Esophagus muscularis mucosa (tissue), 4 donors: ENCODE measurements at places on chromosomes 5 and 9. TPM values are rescaled to one million over a fixed set of nuclear protein-coding genes. Genes with fewer than 3 reads are reported as not detected.

The CDC25C gene
- not detected for total RNA-seq

DNA sequence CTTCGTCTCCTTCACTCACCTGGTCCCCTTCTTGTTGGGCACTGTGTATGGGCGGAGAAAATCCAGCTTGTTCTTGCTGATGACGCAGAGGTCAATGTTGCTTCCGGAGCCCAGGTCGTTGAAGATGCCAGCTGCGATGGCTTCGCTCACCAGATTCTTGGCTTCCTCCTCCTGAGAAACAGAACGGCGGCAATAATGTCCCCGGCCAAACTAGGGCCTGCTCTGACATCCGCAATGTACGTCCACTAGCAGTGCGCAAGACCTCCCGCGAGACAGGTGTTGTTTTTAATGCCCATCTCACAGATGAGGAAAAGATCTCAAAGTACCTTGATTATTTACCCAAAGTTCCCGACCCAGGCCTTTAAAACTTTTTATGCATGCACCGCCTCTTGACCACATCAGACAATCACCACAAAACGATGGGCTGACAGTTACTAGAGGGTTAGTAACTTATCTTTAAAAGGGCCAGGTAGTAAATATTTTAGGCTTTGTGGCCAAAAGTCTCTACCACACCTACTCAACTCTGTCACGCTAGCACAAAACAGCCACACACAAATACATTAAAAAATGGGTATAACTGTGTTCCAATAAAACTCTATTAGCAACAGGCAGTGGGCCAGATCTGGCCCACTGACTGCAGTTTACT lies 58.4 kb downstream of the PSMB7 start:
- no peak overlapping the region for H3K27ac ChIP-seq
- DNase-seq: no peak
- H3K27me3 ChIP-seq: no peaks in the 10 kb centered on the region
- peaks cover 38% of the 10 kb centered on the region for H3K4me1 ChIP-seq
- no peak overlapping the region for H3K4me3 ChIP-seq
- peaks cover 42% of the 10 kb centered on the region for H3K36me3 ChIP-seq

The OCLN gene
- 4.2 TPM for total RNA-seq

GRCh38 chr5:61348447-61348846 lies 16.4 kb downstream of the ZSWIM6 start:
- H3K27me3 ChIP-seq: no peaks in the 10 kb centered on the region
- H3K4me1 ChIP-seq: peaks cover 75% of the 10 kb centered on the region
- H3K4me3 ChIP-seq: no peak overlapping the region
- DNase-seq: no peak

The INSYN2B gene
- total RNA-seq: not detected

- H3K36me3 ChIP-seq: no peaks in the 10 kb centered on the region
- H3K4me1 ChIP-seq: peaks cover 12% of the 10 kb centered on the region
- H3K27me3 ChIP-seq: no peaks in the 10 kb centered on the region
- no peak for DNase-seq
- no peak overlapping the region for H3K4me3 ChIP-seq
Observed at GRCh38 chr9:33082128-33082527, 5.7 kb upstream of the SMU1 start.

GRCh38 chr5:150694612-150695011 lies 6.2 kb downstream of the RBM22 start:
- peaks cover 13% of the 10 kb centered on the region for H3K4me1 ChIP-seq
- DNase-seq: no peak
- H3K27ac ChIP-seq: no peak overlapping the region
- no peak overlapping the region for H3K4me3 ChIP-seq
- no peaks in the 10 kb centered on the region for H3K27me3 ChIP-seq
- peaks cover 85% of the 10 kb centered on the region for H3K36me3 ChIP-seq

GRCh38 chr5:2094616-2094995 lies 211.9 kb upstream of the IRX4 start:
- DNase-seq: peak; percentile 90
- H3K27ac ChIP-seq: peak overlapping the region; percentile 72
- H3K4me3 ChIP-seq: no peak overlapping the region

GRCh38 chr9:27369591-27369990 lies 72.6 kb upstream of the EQTN start:
- no peak overlapping the region for H3K27ac ChIP-seq
- peaks cover 27% of the 10 kb centered on the region for H3K4me1 ChIP-seq
- no peaks in the 10 kb centered on the region for H3K27me3 ChIP-seq
- no peaks in the 10 kb centered on the region for H3K36me3 ChIP-seq
- no peak for DNase-seq

The SMIM33 gene
- not detected for total RNA-seq

The BARHL1 gene
- total RNA-seq: not detected

- no peaks in the 10 kb centered on the region for H3K27me3 ChIP-seq
- DNase-seq: no peak
- no peak overlapping the region for H3K4me3 ChIP-seq
- H3K36me3 ChIP-seq: peaks cover 28% of the 10 kb centered on the region
Observed at GRCh38 chr5:126443374-126443851, 20.2 kb downstream of the GRAMD2B start.

- no peak for DNase-seq
- peaks cover 15% of the 10 kb centered on the region for H3K4me1 ChIP-seq
- H3K27ac ChIP-seq: no peak overlapping the region
- H3K27me3 ChIP-seq: no peaks in the 10 kb centered on the region
- H3K36me3 ChIP-seq: peaks cover 5% of the 10 kb centered on the region
- H3K4me3 ChIP-seq: no peak overlapping the region
Observed at GRCh38 chr9:134165357-134166315, 1.3 kb upstream of the RNU6ATAC start.

DNA sequence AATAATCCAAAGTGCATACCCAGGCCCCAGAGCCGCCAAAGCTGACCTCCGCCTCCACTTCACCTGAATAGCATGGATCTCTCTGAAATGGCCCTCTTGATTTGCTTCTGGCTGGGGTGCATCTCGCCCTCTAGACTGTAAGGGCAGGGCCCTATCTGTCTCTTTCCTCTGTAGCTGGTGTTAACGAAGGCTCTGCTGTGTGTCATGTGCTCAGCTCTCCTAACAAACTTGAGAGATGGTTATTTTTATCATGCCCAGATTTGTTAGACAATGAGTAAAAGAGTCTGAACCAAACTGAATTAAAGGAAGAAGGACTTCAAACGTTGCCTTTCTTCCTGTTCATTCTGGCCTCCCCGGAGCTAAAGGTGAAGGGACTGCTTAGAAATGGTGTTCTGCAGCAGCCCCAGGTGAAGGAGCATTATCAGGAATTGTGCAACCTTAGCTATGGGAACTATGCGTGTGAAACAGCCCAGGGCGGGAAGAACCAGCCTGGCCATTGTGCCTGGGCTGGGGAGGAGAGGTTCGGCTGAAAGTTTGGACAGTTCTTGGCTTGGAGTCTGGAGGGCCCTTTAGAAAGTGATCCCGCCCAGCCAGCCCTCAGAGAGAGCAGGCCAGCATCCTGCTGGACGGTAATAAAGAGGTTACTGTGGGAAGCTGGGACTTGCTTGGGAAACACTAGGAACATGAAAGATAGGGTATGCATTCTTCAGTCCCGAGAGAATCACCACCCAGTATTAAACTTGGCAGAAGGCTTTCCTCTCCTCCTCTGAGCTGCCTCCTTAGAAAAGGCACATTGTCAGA lies 73.5 kb downstream of the WWC1 start:
- H3K4me1 ChIP-seq: no peaks in the 10 kb centered on the region
- H3K4me3 ChIP-seq: no peak overlapping the region
- no peak for DNase-seq

GRCh38 chr5:58504766-58505165 lies 13.5 kb downstream of the GAPT start:
- DNase-seq: no peak
- H3K36me3 ChIP-seq: no peaks in the 10 kb centered on the region
- H3K4me1 ChIP-seq: no peaks in the 10 kb centered on the region
- no peaks in the 10 kb centered on the region for H3K27me3 ChIP-seq
- no peak overlapping the region for H3K4me3 ChIP-seq

DNA sequence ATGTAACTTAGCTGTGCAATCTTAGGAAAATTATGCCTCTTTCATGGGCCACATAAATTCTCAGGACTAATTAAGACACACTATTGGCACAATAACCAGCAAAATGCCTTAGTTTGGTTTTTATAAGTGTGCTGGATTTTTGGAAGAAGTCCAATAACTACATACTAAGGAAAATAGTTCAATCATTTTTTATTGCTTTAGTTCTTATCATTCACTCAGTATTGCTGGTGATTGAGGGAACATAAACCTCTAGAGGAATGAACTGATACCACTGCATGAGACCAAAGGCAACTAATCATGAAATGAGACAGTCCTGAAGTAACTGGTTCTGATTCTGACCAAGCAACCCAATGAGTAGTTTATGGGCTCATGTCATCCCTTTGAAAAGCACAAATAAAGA lies 571.5 kb downstream of the PDE4D start:
- DNase-seq: no peak

The SLC6A19 gene
- not detected for total RNA-seq

DNA sequence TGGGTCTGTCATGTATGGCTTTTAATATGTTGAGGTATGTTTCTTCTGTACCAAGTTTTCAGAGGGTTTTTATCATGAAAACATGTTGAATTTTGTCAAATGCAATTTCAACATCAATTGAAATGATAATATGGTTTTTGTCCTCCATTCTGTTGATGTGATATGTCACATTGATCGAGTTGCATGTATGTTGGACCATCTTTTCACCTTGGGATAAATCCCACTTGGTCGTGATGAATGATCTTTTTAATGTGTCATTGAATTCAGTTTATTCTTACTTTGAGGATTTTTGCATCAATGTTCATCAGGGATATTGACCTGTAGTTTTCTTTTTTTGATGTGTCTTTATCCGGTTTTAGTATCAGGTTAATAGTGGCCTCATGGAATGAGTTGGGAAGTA lies 288.5 kb downstream of the PJA2 start:
- DNase-seq: no peak
- H3K27ac ChIP-seq: no peak overlapping the region
- H3K36me3 ChIP-seq: no peaks in the 10 kb centered on the region
- no peak overlapping the region for H3K4me3 ChIP-seq

- peaks cover 88% of the 10 kb centered on the region for H3K4me1 ChIP-seq
- H3K27ac ChIP-seq: peak overlapping the region; percentile 19
- H3K4me3 ChIP-seq: no peak overlapping the region
- H3K27me3 ChIP-seq: no peaks in the 10 kb centered on the region
- no peaks in the 10 kb centered on the region for H3K36me3 ChIP-seq
Observed at GRCh38 chr9:16519001-16519400, 351.5 kb downstream of the BNC2 start.

GRCh38 chr9:134357631-134358025 lies 31.4 kb downstream of the RXRA start:
- H3K4me1 ChIP-seq: peaks cover 95% of the 10 kb centered on the region
- no peak overlapping the region for H3K4me3 ChIP-seq

GRCh38 chr9:35406183-35406959 lies 83.5 kb upstream of the RUSC2 start:
- no peak overlapping the region for H3K4me3 ChIP-seq
- DNase-seq: no peak
- H3K27me3 ChIP-seq: no peaks in the 10 kb centered on the region
- peaks cover 37% of the 10 kb centered on the region for H3K36me3 ChIP-seq
- H3K4me1 ChIP-seq: peaks cover 9% of the 10 kb centered on the region
- no peak overlapping the region for H3K27ac ChIP-seq

DNA sequence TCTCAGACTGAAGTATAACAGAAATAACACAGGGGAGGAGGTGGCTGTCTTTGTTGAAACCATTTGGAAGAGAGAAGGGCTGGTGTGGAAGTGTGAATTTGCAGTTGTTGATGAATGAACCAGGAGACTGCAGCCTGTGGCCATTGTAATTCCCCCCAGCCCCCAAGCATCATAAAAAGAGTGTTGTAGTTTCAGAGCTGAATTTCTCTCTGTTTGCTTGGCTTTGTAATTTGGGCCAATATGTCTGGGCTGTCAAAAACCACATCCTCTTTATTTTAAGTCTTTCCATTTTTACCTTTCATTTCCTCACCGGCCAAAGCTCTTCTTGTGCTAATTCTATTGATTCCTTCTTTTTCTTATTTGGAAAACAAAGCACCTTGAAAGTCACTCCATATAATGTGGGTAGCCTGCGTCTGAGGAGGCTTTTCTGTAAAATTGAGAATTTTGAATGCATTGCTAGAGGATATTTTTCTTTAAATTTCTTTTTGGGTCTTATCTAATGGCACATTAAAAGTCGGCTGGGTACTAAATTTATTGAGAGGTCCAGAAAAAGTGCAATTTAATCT lies 383.3 kb downstream of the OSTF1 start:
- no peak overlapping the region for H3K27ac ChIP-seq
- H3K4me1 ChIP-seq: no peaks in the 10 kb centered on the region
- no peaks in the 10 kb centered on the region for H3K27me3 ChIP-seq
- no peak for DNase-seq
- no peaks in the 10 kb centered on the region for H3K36me3 ChIP-seq

The MZB1 gene
- not detected for total RNA-seq

The GLRA1 gene
- total RNA-seq: not detected

- H3K27ac ChIP-seq: no peak overlapping the region
- no peak for DNase-seq
- H3K27me3 ChIP-seq: no peaks in the 10 kb centered on the region
- H3K36me3 ChIP-seq: peaks cover 48% of the 10 kb centered on the region
- H3K4me3 ChIP-seq: no peak overlapping the region
Observed at GRCh38 chr9:120447959-120448500, 131.9 kb downstream of the CDK5RAP2 start.

DNA sequence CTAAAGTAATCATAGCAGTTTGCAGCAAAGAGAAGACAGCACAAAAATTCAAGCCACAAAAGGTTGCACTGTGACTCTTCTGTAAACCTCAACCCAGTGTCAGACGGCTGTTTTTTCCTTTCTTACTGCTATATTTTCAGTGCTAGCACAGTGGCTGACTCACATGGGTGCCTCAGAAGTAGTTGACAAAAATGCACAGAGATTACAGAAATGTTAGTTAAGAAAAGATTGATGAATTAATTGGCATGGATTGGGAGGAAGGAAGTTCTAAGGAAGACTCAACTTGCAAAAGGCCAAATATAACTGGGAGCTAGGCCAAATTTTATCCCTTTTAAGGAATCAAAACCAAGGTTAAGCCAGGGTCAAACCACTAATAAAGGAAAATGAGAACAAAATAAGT lies 43.7 kb upstream of the ITGA1 start:
- peaks cover 34% of the 10 kb centered on the region for H3K4me1 ChIP-seq
- H3K4me3 ChIP-seq: no peak overlapping the region
- H3K36me3 ChIP-seq: no peaks in the 10 kb centered on the region
- no peaks in the 10 kb centered on the region for H3K27me3 ChIP-seq
- DNase-seq: no peak
- H3K27ac ChIP-seq: no peak overlapping the region

DNA sequence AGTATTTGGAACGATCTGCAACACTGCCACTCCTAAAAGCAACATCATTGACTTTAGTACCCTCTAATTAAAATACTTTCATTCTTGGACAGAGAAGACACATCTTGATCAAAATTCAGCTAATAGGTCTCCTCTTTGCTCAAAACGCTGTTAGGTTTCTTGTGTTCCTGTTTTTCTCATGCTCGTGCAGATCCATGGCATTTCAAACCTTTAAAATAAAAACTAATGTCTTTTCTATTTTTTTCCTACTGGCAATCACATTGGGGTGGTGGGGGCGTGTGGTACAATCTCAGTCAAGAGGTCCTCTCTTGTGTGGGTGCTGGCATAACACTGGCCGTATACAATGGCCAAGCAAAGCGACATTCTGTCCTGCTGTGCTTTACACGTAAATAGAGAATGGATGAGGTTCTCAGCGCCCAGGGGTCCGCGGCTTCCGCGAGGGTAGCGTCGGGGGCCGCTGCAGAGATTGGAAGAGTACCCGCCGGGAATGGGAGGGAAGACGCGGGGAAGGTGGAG lies 315 bp upstream of the GPR150 start:
- peaks cover 6% of the 10 kb centered on the region for H3K27me3 ChIP-seq
- DNase-seq: no peak
- peak overlapping the region; percentile 61 for H3K4me3 ChIP-seq
- peaks cover 23% of the 10 kb centered on the region for H3K4me1 ChIP-seq
- H3K36me3 ChIP-seq: no peaks in the 10 kb centered on the region
